ENCODE measurements at places on chromosomes 7 and 10.

GRCh38 chr10:94299417-94299816 is 63.3 kb downstream of the NOC3L start:
- DNase-seq, result no peak
- H3K36me3 ChIP-seq, result no peaks in the 10 kb centered on the region
- H3K4me3 ChIP-seq, result no peak overlapping the region
- H3K4me1 ChIP-seq, result peaks cover 7% of the 10 kb centered on the region

DNA sequence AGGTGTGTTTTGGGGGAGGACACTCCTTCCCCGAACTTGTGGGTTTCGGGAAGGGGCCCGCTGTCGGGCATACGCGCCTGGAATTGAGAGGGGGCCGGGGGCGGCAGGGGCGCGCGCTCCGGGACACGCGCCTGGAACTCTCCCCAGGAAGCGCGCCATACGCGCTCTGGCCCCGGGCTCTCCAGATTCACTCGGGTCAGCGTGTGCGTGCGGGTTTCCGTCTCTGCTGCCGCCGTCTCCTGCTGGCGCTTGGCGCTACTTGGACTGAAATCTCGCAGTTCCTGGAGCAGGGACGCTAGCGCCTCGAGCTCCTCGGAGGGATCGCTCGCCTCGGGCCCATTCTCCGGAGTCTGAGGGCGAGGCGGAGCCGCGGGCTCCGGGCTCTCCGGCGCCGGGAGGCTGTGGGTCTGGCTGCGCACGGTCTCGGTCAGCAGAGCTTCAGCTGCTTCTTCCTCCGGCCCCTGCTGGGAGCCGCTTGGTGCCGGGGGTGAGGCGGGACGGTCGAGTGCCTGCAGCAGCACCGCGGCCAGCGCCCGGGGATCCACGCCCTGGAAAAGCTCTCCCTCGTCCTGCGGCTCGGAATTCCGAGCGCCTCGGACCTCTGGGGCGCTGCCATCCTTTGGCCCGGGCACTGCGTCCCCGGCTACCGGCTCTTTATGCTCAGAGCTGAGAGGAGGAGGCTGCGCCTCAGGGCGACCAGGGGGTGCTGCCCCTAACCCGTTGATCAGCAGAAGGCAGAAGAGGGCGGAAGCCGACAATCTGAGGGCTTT is 1.1 kb downstream of the VGF start:
- peaks cover 22% of the 10 kb centered on the region for H3K36me3 ChIP-seq
- no peak for DNase-seq
- H3K27me3 ChIP-seq, result peaks cover 54% of the 10 kb centered on the region
- H3K4me1 ChIP-seq, result peaks cover 66% of the 10 kb centered on the region
- H3K27ac ChIP-seq, result peak overlapping the region; percentile 86
- H3K4me3 ChIP-seq, result peak overlapping the region; percentile 48

DNA sequence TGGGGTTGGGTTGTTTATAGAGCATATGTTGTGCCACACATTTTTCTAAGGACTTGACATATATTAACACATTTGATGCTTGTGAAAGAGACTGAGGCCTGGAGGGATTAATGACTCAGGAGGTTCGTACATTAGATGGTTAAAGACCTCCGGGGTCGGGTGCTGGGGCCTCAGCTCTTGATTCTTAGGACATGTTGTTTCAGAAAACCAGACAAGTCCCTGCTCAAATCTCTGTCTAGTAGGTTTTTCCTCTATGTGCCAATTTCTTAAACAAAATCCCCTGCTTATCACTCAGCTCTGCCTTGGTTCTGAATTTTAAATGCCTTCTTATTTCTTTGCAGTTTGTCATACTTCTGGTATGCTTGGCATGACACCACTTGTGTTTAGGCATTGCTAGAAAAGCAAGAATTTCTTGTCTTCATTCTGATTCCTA is 5.8 kb downstream of the UPP1 start:
- H3K27me3 ChIP-seq, result peaks cover 13% of the 10 kb centered on the region
- no peak overlapping the region for H3K27ac ChIP-seq
- H3K4me3 ChIP-seq, result no peak overlapping the region
- peaks cover 30% of the 10 kb centered on the region for H3K36me3 ChIP-seq
- DNase-seq, result no peak

- DNase-seq, result no peak
- H3K4me3 ChIP-seq, result no peak overlapping the region
- peaks cover 18% of the 10 kb centered on the region for H3K4me1 ChIP-seq
Observed at GRCh38 chr7:150753826-150754603, 16.8 kb downstream of the GIMAP5 start.

GRCh38 chr10:111078505-111079185 is 1.8 kb downstream of the ADRA2A start:
- peaks cover 9% of the 10 kb centered on the region for H3K36me3 ChIP-seq
- H3K4me3 ChIP-seq, result peak overlapping the region; percentile 66
- peaks cover 33% of the 10 kb centered on the region for H3K4me1 ChIP-seq

- H3K36me3 ChIP-seq, result no peaks in the 10 kb centered on the region
- H3K4me3 ChIP-seq, result no peak overlapping the region
- no peaks in the 10 kb centered on the region for H3K4me1 ChIP-seq
- no peak for DNase-seq
Observed at GRCh38 chr7:123658023-123658422, 2.4 kb downstream of the LMOD2 start.

- no peaks in the 10 kb centered on the region for H3K27me3 ChIP-seq
- H3K4me1 ChIP-seq, result peaks cover 2% of the 10 kb centered on the region
- H3K4me3 ChIP-seq, result no peak overlapping the region
- peak overlapping the region; percentile 25 for H3K27ac ChIP-seq
- DNase-seq, result no peak
Observed at GRCh38 chr10:48913674-48914073, 26.0 kb downstream of the LRRC18 start.

GRCh38 chr7:2808891-2809665 is 35.0 kb downstream of the GNA12 start:
- H3K4me3 ChIP-seq, result peak overlapping the region; percentile 45
- H3K27ac ChIP-seq, result peak overlapping the region; percentile 87
- peaks cover 65% of the 10 kb centered on the region for H3K4me1 ChIP-seq
- peaks cover 19% of the 10 kb centered on the region for H3K36me3 ChIP-seq
- DNase-seq, result peak; percentile 54

- H3K36me3 ChIP-seq, result peaks cover 8% of the 10 kb centered on the region
- H3K4me1 ChIP-seq, result peaks cover 16% of the 10 kb centered on the region
- H3K4me3 ChIP-seq, result no peak overlapping the region
- no peaks in the 10 kb centered on the region for H3K27me3 ChIP-seq
- DNase-seq, result no peak
- peak overlapping the region; percentile 10 for H3K27ac ChIP-seq
Observed at GRCh38 chr7:141944811-141945210, 2.0 kb downstream of the CLEC5A start.

Measured in stimulated activated naive B cell treated with anti-CD40 and anti-IgM and Interleukin-4, amounts not matched to agents 10 μg/mL and 1 μg/mL and 100 μg/mL, for 72 hours (primary cell).